ENCODE measurements at places on chromosomes 1 and 21.

GRCh38 chr21:44694776-44695175, 2.2 kb upstream of the KRTAP10-12 start:
- DNase-seq, result no peak

- DNase-seq, result peak; percentile 39
Observed at GRCh38 chr1:147890177-147890790, 12.3 kb upstream of the GJA8 start.

DNA sequence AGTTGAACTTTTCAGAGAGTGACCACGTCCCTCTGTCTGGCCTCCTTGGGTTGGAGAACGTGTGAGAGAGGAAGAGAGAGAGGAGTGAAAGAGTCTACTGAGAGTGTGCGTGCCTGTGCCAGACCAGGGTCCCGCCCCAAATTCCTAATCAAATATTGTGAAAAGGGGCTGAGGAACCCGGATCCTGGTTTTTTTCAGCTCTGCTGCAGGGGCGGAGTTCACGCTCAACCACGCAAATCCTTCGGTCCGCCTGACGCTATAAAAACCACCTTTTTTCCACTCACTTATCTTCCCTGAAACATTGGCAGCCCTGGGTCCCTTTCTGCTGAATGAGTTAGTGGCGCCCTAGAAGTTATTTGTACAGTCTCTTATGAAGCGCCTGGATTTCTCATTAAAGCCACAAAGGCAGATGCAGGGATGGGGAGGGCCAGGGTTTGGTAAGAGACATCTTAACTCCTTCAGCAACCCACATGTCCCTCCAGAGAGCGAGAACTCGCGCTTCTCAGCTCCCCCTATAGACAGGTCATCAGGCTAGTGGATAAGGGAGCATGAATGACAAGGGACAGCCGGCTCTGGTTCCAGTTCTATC, at the start of gene FMOD:
Gene FMOD (minus strand): TSS at position 86 of the 589 bp plus-strand sequence. CDS start 2,852 bp downstream, outside the sequence.
- no peak for DNase-seq

GRCh38 chr21:44896561-44897286, 23.2 kb upstream of the PTTG1IP start:
- DNase-seq, result no peak

- DNase-seq, result no peak
Observed at GRCh38 chr1:215987092-215987875, 420.2 kb downstream of the KCTD3 start.

DNA sequence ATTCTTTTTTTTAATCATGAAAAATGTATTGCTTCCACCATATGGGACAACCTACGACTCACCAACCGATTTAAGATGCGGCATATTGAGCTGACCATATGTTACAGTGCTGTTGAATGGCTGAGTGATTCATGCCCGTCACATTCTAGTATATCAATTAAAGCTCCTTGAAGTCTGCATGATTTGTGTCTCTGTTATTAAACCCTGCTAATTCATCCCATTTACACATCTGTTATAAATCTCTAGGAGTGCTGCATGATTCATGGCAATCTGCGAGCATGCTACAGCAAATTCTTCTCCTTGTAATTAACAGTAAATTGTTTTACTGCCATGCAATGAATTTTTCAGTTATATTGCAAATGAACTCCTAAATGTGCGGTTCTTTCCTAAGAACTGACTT, 239.8 kb downstream of the USH2A start:
- DNase-seq, result no peak

- no peak for DNase-seq
Observed at GRCh38 chr1:190373705-190374336, 103.8 kb downstream of the BRINP3 start.

DNA sequence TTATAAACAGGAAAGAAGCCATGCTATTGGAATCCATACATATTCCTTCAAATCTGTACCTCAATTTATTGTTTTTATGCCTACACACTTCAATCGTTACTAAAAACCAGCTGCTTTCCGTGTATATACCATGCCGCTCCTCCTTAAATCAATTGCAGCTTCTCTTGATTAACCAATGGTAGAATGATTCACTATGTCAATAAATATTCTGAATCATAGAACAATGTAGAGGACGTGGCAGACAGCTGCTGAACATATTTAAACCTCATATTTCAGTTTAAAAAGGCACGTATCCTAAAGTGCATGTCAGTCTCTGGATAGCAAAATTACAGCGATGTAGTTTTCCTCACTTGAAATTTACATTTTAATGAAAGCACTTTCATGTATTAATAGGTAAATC, 100.4 kb downstream of the MRPL39 start:
- DNase-seq, result no peak

- DNase-seq, result no peak
Observed at GRCh38 chr21:33441489-33442477, 38.0 kb downstream of the TMEM50B start.

- DNase-seq, result no peak
Observed at GRCh38 chr1:41557751-41558455, 73.4 kb upstream of the EDN2 start.

GRCh38 chr1:203045821-203046594, 19.7 kb downstream of the PPFIA4 start:
- no peak for DNase-seq

DNA sequence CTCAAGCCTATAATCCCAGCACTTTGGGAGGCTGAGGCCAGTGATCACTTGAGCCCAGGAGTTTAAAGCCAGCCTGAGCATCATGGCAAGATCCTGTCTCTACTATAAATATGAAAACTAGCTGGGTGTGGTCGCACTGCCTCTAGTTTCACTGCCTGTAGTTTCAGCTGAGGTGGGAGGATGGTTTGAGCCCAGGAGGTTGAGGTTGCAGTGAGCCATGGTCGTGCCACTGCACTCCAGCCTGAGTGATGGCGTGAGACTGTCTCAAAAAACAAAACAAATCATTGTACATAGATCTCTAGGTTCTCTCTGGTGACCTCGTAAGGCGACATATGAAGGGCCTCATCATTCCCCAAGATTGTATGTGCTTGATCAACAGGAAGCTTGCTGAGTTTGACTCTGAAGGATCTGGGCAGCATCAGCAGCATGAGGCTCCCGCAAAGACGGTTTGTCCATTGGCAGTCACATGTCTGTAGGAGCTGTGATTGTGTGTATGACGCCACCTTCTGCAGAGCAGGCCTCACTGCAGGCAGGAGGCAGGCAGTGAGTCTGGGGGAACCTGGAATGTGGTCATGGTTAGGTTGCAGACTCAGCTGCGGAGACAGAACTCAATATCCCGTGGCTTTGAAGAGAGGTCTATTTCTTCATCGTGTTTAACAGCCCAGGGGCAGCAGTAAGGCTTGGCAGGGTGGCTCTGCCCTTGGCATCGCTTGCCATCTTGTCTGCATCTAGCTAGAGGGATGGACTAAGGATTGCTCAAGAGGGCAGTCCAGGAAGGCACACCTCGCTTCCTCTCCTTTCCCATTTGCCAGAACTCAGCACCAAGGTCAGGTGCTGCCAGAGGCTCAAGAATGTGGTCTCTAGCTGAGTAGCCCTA, 14.0 kb downstream of the ATP5PO start:
- no peak for DNase-seq

DNA sequence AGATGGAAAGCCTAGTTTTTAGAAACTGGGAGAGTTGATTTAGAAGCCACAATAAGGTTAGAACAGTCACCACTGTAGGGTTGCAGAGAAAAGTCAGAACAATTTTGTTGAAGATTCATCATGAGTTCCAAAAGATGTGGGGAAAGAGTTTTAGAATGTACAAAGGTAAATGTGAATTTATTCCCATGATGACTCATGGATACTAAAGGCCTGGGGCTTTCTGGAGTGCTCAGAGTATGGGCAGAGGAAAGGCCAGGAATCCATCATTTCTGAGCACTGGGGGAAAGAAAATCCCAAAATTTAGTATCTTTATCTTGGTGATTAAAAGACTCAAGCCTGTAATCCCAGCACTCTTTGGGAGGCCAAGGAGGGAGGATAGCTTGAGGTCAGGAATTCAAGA, 17.8 kb downstream of the YBX1 start:
- DNase-seq, result no peak

DNA sequence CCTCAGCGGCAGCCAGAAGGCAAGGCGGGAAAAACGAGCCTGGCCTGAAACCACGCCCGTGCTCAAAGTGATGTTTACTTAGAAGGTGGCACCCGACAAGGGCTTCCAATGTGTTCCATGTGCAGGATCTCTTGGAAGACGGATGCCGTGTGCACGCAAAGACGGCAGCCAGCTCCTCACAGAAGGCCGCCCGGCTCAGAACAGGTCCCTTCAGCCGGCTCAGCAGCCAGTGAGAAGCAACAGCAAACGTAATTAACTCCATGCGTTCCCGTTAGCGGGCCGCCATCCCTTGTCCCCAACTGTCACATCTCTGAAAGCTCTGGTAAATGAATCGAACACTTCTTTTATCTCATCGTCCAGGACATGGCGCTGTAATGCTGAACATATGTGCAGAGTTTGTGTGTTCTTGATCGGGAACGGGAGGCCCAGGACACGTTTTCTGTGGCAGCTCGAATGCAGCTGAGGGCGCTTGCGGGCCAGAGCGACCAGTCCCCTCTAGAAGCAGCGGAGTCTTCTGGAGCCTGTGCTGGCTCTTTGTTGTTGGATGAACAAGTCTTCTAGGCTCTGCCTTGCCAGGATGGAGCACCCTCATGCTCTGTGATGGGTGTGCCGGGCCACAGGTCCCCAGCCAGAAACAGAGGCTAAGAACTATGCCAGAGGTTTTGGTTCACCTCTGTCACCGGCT, 94.6 kb upstream of the ARHGEF16 start:
- no peak for DNase-seq

- DNase-seq, result no peak
Observed at GRCh38 chr1:53669621-53670191, 69.3 kb downstream of the GLIS1 start.
